NCI-H2029 treated with DMSO at 0.1 percent for 48 hours (cell line): ENCODE measurements at places on chromosomes 12 and 14.

- no peak for DNase-seq
These were observed 175.7 kb downstream of the C12orf50 start for GRCh38 chr12:87853448-87854003.

DNA sequence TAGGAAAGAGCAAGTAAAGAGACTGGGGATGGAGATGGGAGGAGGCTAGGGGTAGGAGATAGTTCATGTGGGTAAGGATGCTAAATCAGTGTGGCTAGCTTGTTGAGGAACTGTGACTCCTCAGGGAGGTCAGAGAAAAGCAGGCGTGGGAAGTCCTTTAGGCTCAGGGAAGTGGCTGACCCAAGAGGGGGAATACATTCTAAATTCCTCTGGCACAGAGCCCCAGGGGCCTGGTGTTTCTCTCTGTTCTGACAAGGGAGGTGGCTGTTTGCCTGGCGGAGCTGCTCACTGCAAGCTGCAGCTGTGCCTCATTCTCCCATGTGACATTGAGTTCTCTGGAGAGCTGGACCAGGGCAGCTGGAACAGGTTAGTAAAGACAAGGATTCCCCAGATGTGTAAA is 152.2 kb upstream of the SLC38A2 start:
- no peak for DNase-seq

- no peak for DNase-seq
These were observed 20.4 kb downstream of the ASB2 start for GRCh38 chr14:93955850-93956481.

GRCh38 chr12:12481631-12482030 is 81.0 kb downstream of the DUSP16 start:
- DNase-seq, result no peak

GRCh38 chr14:52238682-52239081 is 28.8 kb upstream of the PTGDR start:
- DNase-seq, result no peak
